H1 (cell line): ENCODE measurements at places on chromosomes 4 and X.

- no peak for DNase-seq
Observed at GRCh38 chr4:134812611-134813010, 611.0 kb upstream of the PABPC4L start.

DNA sequence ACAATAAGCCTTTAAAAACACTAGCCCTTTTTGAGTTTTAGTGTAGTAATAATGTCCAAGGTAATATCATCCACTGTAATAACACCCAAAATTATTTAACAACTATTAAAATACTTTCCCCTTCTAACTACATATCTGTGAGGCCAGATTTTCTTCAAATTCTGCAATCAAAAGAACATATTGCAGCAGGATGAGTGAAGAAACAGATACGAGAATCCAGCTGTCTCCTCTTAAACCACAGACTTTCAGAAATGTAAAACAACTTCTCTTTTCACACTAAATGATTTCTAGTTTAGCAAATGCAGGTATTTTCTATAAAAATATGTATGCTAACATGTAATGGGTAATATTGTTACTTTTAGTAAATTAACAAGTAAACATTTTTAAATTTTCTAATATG is 148.9 kb downstream of the PRDM5 start:
- DNase-seq, result no peak

GRCh38 chrX:97389761-97390192 is 506.1 kb downstream of the RPA4 start:
- no peak for DNase-seq

DNA sequence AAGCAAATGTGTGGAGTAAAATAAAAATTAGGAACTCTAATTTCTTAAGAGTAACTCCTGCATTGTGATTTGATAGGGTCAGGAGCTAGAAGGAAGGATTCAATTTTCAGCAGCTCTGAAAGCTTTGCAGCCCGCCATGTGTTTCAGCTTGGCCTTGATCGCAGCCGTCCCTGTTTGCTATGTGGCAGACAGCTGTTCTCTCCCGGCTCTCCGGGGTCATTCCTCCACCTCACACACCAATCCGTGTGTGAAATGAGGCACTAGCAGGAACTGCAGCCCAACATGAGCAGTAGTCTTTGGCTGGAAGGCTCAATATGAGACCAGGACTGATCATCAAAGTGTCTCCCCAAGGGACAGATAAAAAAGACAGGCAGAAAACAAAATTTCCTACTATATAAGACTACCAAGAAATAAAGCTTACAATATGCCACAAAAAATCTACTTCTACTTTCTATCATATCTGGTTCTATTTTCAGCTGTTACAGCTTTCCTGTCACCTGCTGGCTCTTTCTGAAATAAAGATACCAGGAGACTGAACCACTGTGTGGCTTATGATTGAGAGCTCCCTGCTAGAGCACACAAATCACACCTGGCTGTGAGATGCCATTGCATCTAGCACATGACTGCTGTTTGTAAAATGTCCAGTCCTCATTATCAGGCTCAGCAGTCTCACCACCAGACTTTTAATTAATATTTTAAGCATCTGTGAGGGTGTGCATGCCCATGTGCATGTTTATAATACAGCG is 44.1 kb upstream of the SEC24B start:
- DNase-seq, result no peak

- DNase-seq, result no peak
Observed at GRCh38 chr4:173280998-173281397, 53.2 kb downstream of the HMGB2 start.

- DNase-seq, result no peak
Observed at GRCh38 chr4:168803732-168804131, 206.3 kb downstream of the CBR4 start.

- DNase-seq, result no peak
Observed at GRCh38 chr4:3239303-3239702, 9.7 kb upstream of the MSANTD1 start.

GRCh38 chr4:4637710-4638109 is 95.9 kb upstream of the STX18 start:
- no peak for DNase-seq

DNA sequence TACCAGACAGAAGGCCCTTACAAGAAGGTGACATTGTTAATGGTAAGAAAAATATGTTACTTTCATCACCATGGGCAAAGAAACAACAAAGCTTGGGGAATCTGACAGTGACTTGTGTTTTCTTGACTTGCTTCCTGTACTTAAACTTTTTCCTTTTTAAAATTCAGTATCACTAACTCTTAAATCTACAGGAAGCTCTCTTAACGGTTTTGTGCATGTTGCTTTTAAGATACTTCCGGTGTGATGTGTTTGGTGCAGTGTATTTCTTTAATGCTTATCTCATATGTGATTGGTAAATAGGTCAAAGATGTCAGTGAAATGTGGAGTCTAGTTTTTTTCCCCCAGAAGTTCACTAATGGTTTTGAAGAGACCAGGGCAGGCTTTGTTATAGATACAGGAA is 45.2 kb downstream of the ADH5 start:
- DNase-seq, result no peak

- DNase-seq, result no peak
Observed at GRCh38 chr4:67091673-67092072, 453.6 kb downstream of the CENPC start.

GRCh38 chr4:94508806-94509205 is 57.1 kb downstream of the PDLIM5 start:
- no peak for DNase-seq

DNA sequence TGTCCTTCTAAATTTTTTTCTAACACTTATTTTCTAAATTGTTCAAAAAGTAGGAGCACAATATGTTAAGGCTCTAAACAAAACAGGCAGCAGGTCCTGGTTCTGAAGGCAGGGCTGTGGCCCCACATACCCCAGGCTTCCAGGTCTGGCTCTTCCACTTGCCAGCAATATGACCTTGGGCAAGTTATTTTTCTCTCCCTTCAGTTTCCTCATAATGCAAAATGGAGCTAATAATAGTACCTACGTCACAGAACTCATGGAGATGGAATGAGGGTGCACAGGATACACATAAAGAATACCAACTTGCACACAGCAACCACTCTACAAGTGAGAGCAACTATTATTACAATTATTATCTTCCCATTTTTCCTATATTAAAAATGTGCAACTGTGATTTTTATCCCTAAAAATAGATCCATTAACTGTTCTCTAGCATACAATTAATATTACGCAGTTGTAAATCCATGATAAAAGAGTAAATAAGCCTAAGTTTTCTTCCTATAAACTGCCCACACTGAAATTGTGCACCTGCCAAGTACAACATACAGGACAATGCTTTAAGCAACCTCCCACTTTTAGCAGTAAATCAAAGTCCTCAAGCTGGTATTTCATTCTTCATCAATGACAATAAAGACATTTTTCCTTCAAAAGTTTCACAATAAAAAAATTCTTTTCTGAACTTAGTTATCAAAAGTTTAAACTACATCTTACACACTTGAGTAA is 27.0 kb downstream of the OTUD4 start:
- DNase-seq, result no peak

GRCh38 chrX:40349251-40349650 is 231.5 kb upstream of the ATP6AP2 start:
- no peak for DNase-seq

- no peak for DNase-seq
Observed at GRCh38 chr4:14168919-14169318, 541.4 kb upstream of the BOD1L1 start.

DNA sequence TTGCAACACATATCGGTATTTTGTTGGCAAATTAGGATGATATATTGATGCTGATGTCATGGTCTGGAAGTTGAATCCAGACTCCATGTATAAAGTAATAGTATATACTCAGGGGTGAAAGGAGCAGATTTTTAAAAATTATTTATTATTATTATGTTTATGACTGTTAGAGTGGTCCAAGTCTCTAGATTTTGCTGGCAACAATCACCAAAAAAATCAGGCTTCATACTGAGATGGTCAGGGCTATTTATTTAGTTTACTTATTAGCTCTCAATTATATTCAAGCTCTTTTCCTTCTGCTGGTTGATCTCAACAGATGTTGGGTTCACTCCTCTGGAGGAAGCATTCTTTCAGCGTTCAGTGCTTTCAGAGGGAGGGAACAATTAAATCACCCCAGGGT is 73.9 kb upstream of the VCX3B start:
- DNase-seq, result no peak

DNA sequence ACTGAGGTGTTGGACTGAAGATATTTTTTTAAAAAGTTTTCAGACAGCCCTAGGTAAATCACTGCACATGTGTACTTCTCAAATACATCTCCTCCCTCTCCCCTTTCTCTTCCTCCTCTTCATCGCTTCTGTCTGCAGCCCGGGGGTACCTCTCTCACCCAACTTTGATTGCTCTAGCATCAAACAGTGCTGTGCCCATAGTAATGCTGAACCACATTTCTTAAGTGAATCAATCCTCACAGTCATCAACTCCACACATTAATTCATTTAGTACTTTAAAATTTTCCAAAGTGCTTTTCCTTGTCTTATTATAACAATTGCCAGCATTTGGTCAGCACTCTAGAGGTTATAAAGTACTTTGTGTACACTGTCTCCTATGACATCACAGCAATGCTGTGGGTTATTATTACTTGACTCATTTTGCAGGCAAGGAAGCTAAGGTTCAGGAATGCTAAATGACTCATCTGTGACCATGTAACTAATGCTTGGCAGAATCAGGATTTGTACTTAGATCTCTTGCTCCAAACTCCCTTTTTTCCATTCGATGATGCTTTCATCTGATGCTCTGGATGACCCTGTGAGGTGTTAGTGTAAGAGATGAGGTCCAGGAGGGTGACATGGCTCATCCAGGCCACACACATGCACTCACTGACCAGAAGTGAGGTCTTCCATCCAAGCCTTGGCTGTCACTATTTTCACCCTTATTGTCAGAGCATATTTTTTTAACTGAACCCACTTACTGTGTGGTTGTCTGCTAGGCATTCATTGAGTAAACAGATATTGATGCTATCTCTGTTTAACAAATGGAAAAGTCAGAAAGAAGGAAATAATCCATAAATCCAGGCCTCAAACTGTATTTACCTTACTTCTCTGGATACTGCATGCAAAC is 58.8 kb downstream of the RHOH start:
- DNase-seq, result no peak

GRCh38 chr4:156496797-156497196 is 474.8 kb downstream of the PDGFC start:
- DNase-seq, result no peak

- no peak for DNase-seq
Observed at GRCh38 chrX:112512509-112512908, 167.2 kb downstream of the LHFPL1 start.

GRCh38 chr4:155307731-155308277 is 69.0 kb downstream of the MAP9 start:
- DNase-seq, result no peak

- DNase-seq, result no peak
Observed at GRCh38 chr4:58214376-58214775, 1104.2 kb upstream of the IGFBP7 start.

DNA sequence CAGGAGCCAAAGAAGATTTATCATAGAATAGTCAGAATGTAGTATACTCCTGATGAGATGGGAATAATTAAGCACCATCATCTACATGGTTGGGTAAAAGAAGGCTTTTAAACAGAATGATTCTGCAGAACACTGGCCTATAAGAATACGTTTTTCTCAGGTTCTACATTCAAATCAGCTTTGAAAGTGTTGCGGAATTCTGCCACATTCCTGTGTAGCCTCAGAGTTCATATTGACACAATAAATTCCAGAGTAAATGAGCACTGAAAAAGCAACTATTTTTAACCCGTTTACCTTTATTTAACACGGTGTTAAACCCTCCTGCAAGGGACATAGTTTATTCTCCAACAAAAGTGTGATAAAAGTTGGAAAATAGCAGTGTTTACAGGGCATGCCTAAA is 950.2 kb upstream of the SLIT2 start:
- DNase-seq, result no peak

DNA sequence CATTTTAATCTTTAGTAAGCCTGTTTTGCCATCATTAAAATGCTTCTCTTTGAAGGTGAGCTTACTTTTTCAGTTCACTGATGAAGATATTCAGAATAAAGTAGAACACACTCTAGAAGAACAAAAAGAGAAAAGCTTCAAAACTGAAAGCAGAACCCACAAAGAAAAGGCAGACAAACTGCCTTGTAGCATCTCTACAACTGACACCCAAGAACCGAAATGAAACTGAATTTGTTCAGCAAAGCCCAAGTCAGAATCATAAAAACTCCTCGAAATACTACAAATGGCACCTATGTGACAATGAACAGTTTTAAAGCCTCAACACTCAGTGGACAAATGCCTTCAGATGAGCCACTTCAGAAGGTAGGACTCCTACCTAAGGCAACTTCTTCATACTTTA is 83.6 kb downstream of the MAML3 start:
- DNase-seq, result no peak

GRCh38 chrX:291411-291901 is 10.3 kb downstream of the PLCXD1 start:
- no peak for DNase-seq

DNA sequence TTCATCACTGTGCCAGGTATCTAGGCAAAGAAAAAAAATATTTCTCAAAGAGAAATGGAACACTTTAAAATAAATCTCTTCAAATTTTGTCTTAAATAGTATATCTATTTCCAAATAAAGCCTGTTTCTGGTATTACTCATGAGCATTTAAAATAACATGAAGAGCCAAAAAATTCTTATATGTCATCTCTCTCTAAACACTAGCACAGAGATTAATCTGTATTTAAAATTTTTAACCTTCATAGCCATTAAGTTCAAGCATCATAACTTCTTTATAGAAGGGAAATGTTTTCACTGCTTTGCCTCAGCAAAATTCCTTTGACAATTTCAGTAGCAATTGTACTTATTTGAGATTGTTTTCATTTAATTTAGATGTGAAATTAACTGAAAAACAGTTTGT is 5.1 kb upstream of the CORIN start:
- DNase-seq, result no peak

- DNase-seq, result no peak
Observed at GRCh38 chr4:59240011-59240410, 1960.1 kb upstream of the ADGRL3 start.

DNA sequence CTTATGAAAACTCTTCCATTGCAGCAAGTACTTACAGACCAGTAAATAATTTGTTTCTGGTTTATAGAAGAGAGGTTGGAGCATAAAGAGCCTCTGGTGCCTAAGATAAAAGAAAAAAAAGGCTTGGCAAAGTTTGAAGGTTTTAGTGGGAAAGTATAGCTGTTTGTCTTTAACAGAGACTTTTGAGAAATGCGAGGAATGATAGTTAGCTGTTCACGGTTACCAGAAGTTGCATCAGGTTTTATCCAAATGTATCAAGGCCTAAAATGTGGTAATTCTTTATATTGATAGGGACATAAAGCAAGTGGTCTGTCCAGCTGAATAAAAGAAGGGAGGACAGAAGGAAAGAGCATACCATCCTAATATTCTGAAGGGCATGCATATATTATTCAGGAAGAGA is 29.3 kb downstream of the RAP1GDS1 start:
- no peak for DNase-seq

DNA sequence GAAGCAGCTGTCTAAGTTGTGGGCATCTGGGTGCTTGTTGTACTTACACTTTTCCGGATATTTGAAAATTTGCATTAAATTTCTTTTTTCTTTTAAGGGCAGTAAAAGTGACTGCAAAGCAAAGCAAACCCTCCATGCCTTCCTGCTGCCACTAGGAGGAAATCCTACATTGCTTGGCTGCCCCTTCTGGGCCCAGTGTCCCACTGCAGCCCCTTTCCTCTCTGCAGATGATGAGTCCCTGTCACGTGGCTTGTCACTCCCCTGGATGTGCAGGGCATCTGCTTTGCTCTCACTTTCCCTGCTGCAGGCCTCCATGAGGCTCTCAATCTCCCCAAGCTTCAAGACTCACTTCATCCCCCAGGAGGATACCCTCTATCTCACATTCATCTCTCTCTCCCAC is 12.7 kb downstream of the TSR2 start:
- no peak for DNase-seq

- no peak for DNase-seq
Observed at GRCh38 chrX:17295791-17296190, 79.2 kb upstream of the NHS start.
